ENCODE measurements at places on chromosomes 6 and 20. TPM values are rescaled to one million over a fixed set of nuclear protein-coding genes. Genes with fewer than 3 reads are reported as not detected.

DNA sequence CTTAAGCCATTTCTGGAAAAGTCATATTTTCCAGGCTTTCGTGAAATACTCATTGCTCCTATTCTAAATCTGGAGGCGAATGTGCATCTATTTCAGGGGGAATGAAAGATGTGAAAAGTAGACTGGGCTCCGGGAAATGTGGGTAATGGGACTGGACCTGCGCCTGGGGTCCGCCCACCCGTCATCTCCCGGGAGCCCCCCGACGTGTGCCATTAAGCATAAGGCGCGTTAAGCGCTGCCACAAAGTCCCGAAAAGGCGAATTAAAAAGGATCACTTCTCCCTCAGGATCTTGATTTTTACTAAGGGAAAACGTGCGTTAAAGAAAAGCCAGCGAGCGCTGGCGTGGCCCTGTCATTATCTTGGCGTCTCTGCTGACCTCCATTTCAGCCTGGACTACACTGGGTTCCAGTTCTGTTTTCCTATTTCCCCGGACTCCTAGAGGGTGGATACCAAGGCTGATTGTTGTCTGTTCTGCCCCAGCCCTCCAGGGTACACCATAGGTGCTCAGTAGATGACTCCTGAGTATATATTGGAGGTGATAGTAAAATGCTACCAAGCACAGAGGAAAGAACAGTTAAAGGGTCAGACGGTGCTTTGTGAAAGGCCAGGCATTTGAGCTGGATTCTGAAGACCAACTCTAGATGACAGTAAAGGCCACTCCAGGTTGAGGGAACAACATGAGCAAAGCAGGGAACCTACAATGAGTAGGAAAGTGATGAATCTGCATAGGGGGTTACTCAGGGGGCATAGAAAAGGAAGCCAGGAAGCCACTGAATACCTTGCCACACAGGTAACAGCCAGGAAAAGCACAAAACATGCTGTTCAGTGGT, 89.2 kb upstream of the ARID1B start:
- peak; percentile 82 for DNase-seq

- DNase-seq = no peak
Observed at GRCh38 chr6:39880594-39880993, 53.7 kb downstream of the MOCS1 start.

- no peak for DNase-seq
Observed at GRCh38 chr6:13479971-13480434, 7.4 kb downstream of the GFOD1 start.

DNA sequence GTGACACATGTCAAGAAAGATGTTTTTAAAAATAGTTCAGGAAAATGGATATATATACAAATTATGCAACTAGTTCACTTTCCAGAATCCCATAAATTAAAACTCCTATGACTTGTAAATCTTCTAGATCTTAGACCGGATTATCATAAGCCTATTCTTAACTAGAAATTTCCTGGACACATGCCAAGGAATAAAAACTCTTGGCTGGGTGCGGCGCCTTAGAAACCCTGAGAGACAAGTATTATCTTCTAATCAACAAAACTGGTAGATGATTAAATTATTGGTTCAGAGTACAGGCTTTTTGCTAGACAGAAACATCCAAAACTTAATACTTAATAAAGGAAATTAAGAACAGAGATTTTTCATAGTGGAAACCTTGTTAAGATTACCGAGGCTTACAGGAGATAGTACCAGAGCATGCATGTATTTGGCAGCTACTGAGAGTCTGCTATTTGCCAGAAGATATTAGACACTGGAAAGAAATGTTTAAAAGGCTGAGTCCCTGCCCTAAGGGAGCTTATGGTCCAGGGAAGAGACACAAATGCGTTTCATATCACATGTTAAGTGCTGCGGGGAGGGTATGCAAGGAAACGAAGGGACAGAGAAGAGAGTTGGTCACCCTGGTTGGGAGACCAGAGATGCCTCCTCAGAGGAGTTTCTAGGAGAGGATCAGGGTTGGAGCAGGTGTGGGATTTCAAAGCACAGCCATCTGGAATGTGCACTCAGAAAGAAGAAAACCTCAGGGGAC, 46.5 kb upstream of the IFNGR1 start:
- DNase-seq = no peak

- DNase-seq = no peak
Observed at GRCh38 chr6:69064226-69064625, 429.1 kb downstream of the ADGRB3 start.

- no peak for DNase-seq
Observed at GRCh38 chr6:101912311-101912710, 518.8 kb downstream of the GRIK2 start.

DNA sequence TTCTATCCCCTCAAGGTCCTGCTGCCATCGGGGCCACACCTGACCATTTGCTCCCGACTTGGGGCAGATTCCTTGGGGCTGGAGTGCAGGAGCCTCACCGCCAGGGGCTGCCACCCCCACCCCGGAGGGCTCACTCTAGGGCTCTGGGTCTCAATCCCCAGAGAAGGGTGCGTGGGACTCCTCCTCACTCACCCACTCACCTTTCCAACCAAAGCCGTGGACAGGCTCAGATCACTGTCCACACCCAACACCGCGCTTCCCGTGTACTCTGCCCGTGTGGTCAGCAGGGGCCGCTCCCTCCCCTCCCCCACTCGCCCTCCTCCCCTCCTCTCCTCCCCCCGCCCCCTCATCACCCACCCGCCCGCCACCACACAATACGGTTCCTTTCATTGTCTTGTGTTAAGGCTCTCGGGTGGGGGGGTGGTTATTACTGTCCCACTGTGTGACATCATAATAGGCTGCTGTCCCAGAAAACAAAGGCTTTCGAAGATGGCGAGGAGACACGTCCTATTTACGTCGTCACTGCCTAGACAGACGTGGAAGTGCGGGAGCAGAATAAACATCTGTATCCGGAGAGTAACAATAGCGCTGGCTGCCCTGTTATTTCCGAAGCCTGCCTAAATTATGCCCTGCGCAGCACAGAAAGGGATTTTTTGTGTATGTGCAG, 85.8 kb downstream of the YTHDF1 start:
- no peak for DNase-seq

- no peak for DNase-seq
Observed at GRCh38 chr6:164166515-164166914, 752.0 kb downstream of the QKI start.

DNA sequence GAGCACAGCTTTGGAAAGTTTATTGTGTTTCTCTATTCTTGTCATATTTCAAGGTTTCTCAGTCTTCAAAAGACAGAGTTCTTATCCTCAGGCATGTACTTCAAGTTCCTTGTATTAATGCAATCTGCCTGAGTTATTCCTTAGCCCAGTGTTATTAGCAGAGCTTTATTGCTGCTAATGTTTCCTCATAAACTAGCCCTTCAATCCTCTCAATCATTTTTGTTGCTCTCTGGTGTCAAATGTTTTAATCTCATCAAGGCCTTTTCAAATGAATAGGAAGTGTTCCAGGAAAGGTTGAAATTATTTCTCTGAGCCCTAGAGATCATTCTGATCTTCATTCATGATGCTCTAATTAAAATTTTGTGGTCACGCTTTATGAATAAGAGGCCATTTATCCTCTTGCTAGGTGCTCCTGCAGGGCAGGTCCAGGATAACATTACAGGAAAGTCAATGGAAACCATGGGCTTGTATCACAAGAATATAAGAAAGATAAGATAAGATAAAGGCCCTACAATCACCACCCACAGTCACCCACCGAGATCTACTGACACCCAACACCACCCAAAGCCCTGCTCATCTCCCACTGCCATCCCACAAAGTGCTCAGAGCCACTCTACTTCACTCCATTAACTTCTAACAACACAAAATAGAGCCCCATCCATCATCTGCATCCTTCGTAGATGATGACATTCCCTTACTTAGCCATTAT, 125.9 kb downstream of the COL9A1 start:
- no peak for DNase-seq

- DNase-seq = no peak
Observed at GRCh38 chr6:161199850-161200249, 74.0 kb downstream of the AGPAT4 start.

GRCh38 chr20:61737346-61737745, 328.3 kb downstream of the TAF4 start:
- DNase-seq = no peak

GRCh38 chr20:547394-547793, 3.8 kb upstream of the CSNK2A1 start:
- DNase-seq = no peak

DNA sequence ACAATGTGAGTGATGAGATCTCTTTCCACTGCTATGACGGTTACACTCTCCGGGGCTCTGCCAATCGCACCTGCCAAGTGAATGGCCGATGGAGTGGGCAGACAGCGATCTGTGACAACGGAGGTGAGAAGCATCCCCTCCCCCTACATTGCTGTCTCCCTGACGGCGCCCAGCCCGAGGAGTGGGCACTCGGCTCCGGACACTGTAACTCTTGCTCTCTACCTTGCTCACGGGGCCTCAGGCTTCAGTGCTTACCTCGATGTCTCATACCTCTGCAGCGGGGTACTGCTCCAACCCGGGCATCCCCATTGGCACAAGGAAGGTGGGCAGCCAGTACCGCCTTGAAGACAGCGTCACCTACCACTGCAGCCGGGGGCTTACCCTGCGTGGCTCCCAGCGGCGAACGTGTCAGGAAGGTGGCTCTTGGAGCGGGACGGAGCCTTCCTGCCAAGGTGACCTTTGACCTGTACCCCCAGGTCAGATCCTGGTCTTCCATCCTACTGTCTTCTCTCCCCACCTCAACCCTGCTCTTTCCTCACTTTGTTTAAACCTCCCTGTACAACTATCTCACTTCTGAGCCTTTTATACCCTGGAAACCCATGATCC, 1.3 kb downstream of the CFB start:
- DNase-seq = no peak

DNA sequence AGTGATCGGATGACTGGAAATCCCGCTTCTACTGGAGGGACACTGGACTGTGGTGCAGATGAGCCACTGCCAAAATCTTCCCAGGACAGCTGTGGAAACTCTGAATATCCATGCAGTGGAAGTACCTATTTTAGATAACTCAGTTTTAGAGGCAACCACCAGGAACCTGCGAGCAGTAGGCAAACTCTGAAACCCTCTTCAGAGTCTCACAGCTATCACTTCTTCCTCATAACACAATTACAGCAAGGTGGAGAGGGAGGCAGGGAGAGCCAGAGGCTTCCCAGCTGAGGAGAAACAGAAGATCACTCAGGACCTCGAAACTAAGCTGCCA, 322.8 kb upstream of the NT5E start:
- DNase-seq = no peak

GRCh38 chr20:45636513-45636912, 5.4 kb upstream of the WFDC9 start:
- no peak for DNase-seq

DNA sequence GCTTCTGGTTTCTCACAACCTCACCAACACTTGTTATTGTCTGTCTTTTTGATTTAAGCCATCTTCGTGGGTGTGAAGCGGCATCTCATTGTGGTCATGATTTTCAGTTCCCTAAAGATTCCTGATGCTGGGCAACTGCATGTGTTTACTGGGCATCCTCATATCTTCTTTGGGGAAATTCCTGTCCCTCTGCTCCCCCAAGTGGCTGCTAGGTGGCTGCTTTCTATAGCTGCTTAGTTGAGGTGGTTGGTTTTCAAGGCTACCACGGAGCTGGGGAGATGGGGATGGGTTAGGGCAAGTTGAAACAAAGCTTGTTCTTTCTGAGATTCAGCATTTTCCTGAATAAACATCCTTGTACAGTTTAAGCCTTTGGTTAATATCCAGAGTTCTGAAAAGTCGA, 403.9 kb upstream of the SULF2 start:
- DNase-seq = peak; percentile 4

GRCh38 chr6:103797738-103798137, 1062.0 kb downstream of the HACE1 start:
- DNase-seq = peak; percentile 43

- DNase-seq = no peak
Observed at GRCh38 chr20:23415959-23416583, 5.2 kb downstream of the NAPB start.

DNA sequence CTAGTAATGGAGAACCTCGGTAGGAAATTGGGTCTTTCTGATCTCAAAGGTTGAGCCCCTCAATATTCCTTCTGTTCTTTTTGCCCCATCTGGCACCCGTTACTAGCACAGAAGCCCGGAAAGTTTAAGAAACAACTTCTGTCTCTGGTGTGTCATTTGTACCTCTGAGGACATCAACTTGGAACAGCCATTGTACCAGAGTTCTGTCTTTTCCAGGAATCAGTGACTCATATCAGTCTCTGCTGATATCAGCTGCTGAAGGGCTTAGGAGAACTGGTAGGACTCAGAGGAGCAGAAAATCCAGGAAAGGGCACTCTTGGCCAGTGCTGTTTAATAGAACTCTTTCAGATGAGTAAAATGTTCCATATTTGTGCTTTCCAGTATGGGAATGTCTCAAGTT, 78.3 kb upstream of the CHD6 start:
- no peak for DNase-seq

DNA sequence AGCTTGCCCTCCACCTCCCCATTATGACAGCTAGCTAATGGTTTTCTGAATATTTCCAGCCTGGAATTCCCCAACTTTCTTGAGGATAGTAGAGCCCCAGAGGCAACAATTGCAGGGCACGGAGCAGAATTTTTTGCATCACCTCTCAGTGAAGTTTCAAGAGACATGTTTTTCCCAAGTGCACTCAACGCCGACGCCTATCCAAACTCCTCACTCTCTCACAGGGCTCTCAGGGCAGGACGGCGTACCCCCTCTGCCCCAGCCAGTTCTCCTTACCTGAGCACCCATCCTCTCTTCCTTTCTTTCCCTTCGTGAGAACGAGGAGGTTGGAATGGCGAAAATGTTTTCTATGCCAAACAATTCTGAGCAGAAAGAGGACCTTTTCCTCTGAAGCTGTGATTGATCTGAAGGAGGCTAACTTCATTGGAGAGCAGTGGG, 83.1 kb upstream of the FOXQ1 start:
- DNase-seq = no peak

Gene TRIM10
- not detected for total RNA-seq

Gene SIM1
- 0.03 TPM for total RNA-seq

Gene GSTA2
- total RNA-seq = not detected

Gene HSPA1L
- 0.98 TPM for total RNA-seq

Gene CLIC5
- total RNA-seq = not detected

Gene GSTA5
- total RNA-seq = not detected

Gene MCHR2
- total RNA-seq = not detected

Gene TAAR2
- not detected for total RNA-seq

Gene CFB
- not detected for total RNA-seq

All from G401 (cell line).